Hepatocyte (in vitro differentiated cells): ENCODE measurements at places on chromosomes 3 and 15.

DNA sequence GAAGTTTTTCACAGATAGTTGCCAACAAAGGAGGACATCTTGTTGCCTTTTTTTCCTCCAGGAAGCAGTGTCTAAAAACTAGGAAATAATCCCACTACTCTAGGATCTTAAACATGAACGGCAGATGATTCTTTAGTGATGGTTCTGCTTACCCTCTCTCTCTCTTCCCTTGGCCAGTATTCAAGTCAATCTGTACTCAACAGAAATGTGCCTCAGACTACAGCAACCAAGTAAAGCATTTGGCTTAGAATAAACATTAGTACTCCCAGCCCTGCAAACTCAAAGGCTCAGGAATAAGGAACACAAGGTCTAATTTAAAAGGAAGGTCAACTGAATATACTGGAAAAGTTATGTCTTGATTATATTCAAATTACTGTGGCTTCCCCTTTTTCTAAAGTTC is 8.7 kb downstream of the NPTN start:
- DNase-seq: no peak

- no peak for DNase-seq
These were observed 5.8 kb downstream of the LIPC start for GRCh38 chr15:58437531-58438105.

DNA sequence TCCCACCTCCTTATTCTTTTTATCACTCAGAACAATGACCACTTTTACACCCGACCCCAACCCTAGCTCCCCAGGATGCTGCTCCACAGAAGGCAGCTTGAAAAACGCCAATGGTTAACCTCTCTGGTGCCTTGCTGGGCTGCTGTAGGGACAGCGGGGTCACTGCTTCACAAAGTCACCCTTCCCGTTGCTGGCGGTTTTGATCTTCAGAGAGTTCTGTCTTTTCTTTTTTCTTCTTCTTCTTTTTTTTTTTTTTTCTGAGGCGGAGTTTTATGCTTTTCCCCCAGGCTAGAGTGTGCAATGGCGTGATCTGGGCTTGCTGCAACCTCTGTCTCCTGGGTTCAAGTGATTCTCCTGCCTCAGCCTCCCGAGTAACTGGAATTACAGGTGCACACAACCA is 20.7 kb downstream of the CEP19 start:
- DNase-seq: no peak

DNA sequence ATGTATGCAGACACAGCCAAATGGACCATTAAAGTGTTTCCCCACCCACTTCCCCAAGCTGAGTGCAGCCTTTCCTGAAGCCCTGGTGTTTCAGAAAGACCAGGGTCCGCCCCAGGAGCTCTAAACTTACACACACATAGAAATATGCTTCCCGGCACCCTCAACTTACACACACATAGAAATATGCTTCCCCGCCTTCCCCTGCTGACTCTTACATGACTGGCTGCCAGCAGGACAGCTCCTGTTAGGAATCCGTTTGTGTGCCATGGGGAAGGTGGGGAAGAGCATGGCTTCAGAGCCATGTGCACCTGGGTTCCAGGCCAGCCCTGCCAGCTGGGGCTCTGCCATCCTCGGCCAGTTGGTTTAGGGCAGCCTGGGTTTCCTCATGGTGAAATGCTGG is 3.6 kb downstream of the CLEC3B start:
- DNase-seq: no peak

GRCh38 chr15:91243826-91244225 is 143.8 kb downstream of the SV2B start:
- no peak for DNase-seq

DNA sequence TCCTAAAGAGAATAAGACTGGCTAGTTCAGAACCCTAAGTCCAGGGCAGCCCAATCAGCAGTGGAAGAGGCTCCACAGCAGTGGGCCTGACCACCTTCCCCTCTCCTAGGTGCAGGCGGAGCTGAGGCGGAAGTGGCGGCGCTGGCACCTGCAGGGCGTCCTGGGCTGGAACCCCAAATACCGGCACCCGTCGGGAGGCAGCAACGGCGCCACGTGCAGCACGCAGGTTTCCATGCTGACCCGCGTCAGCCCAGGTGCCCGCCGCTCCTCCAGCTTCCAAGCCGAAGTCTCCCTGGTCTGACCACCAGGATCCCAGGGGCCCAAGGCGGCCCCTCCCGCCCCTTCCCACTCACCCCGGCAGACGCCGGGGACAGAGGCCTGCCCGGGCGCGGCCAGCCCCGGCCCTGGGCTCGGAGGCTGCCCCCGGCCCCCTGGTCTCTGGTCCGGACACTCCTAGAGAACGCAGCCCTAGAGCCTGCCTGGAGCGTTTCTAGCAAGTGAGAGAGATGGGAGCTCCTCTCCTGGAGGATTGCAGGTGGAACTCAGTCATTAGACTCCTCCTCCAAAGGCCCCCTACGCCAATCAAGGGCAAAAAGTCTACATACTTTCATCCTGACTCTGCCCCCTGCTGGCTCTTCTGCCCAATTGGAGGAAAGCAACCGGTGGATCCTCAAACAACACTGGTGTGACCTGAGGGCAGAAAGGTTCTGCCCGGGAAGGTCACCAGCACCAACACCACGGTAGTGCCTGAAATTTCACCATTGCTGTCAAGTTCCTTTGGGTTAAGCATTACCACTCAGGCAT is 33.7 kb downstream of the VIPR1 start:
- DNase-seq: peak; percentile 68

GRCh38 chr3:184740509-184741258 is 28.8 kb upstream of the MAGEF1 start:
- no peak for DNase-seq

DNA sequence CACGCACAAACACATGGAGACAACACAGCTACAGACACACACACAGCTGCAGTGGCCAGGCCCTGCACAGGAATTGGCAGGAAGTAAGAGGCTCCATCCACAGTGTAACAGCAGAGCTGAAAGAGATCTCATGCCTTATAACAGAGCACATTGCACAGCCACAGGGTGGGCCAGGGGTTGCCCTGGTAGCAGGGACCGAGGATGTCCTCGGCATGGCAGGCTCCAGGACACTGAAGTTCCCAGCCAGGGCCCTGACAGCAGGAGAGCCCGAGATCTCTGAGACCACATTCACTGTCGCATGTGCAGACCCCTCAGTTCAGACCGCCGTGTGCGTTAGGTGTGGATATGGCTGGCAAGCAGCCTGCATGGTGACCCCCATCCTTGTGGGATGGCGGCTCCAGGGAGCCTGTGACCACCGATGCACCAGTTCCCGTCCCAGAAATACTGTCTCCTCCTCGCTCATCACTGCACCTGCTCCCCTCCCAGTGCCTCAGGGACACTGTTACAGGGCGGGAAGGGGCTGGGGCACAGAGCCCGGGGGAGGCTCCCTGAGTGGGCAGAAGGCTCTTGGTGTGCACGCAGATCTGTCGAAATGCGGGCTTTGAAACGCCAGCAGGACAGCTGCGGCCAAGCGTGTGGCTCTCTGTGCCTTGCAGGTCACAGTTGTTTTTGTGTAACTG is 1.5 kb upstream of the OCA2 start:
- no peak for DNase-seq
